ENCODE measurements at places on chromosomes 13 and 19.
A peak's percentile ranks its signal among the peaks of the same experiment; 100 is the strongest.

DNA sequence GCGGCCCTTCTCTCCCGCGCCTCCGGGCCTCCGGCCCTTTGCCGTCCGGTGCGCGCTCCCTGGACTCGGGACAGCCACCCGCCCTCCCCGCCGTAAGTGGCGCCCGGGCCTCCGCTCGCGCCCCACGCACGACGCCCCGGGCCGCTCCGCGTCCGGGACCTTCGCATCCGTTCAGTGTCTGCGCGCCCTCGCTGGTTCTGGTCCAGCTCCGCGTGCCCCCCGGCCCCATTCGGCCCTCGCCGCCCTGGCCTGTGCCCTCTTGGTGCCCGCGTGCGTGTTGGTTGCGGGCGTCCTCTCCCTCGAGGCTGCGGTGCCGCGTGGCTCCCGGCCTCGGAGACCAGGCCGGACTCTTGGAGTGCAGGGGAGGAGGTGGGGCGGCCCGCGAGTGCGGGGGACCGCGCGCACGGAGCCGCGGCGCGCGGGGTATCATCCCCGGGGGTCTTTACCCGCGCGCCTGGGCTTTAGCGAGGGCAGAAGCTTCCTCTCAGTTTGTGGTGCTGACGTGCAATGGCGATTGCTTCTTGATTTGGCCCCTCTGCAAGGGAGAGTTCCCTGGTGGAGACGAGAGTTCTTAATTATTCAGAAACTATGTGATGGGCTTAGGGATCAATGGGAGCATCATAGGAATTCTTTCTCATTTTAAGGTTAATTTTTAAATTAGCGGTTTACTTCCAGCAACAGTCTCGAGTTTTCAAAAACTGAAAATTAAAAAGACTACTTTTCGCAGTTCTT is 757 bp downstream of the WASF3 start:
- ATAC-seq: no peak

DNA sequence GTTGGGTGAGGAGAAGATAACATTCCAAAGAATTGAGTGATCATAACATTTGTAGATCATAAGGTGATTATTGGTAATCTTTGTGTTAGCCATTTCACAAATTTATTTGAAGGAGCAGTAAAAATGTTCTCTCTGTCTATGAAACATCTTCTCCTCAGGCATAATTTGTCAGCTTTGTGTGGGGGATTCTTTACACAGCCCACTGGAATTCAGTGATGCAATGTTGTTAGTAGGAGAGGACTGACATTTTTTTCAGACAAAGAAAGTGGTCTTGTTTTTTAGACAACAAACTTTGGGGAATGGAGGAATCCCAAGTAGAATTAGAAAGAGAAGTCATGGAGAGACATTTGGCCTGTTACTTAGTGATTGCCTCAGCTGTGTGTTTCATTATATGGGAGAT is 100.3 kb downstream of the ITGBL1 start:
- no peak for ATAC-seq

DNA sequence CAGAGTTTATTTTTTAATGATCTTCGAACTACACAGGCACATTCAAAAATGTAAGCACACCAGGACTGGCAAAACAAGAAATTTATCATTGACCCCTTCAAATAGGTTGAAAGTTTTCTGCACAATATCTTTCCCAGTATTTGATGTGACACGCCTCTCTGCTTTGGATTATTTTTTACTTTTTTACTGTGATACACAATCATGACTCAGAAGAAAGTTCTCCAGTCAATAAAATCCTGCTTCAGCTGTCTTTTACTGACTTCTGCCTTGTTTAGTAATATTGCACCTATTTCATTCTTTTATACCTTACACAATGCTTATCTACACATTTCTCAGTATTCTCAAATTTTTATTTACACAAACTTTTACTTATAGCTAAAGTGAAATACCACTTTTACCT is 1750.4 kb downstream of the PCDH9 start:
- no peak for ATAC-seq

DNA sequence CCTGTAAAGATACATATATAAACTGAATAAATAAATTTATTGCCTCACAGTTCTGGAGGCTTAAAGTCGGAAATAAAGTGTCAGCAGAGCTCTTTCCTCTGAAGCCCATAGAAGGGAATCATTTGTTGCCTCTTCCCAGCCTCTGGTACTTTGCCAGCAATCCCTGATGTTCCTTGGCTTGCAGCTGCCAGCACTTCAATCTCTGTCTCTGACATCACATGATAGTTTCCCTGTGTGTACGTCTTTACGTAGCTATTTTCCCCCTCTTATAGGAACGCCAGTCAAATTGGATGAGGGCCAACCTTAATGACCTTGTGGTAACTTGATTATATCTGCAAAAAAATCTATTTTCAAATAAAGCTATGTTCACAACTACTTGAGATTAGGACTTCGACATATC is 250.9 kb downstream of the LIG4 start:
- ATAC-seq: no peak

GRCh38 chr19:43564800-43565199 is 10.5 kb downstream of the XRCC1 start:
- ATAC-seq: no peak

- no peak for ATAC-seq
Observed at GRCh38 chr13:111531505-111531904, 211.1 kb downstream of the TEX29 start.

DNA sequence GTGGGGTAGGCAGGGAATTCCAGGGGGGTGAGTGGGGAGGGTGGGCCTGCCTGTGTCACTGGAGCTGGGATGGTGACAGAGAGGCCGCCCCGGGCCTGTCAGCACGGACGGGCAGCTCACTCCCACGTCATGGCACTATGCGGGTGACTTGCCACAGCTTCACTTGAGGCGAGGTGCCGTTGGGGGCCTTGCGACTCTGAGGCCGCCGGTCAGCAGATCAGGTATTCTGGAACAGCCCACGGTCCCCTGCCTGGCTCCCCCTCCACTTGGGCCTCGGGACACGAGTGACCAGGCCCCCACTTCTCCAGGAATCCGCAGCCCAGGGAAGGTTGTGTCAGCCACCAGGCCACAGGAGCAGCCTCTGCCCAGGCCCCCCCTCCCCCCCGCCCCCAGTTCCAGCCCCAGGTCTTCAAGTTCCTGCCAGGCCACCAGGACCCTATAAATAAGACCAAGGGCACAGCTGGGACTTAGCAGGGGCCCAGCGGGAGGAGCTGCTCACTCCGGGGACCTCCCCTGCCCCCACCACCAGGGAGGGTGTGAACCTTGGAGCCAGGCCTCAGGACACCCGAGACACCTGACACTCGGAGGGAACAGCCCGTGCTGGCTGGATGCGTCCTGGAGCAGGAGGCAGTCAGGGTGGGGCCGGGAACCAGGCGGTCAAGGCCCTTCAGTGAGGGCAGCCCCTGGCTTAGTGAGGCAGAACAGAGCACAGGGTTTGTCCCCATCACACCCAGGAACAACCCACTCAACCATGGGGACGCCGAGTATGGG is 2.7 kb upstream of the MIDN start:
- ATAC-seq: peak; percentile 2

DNA sequence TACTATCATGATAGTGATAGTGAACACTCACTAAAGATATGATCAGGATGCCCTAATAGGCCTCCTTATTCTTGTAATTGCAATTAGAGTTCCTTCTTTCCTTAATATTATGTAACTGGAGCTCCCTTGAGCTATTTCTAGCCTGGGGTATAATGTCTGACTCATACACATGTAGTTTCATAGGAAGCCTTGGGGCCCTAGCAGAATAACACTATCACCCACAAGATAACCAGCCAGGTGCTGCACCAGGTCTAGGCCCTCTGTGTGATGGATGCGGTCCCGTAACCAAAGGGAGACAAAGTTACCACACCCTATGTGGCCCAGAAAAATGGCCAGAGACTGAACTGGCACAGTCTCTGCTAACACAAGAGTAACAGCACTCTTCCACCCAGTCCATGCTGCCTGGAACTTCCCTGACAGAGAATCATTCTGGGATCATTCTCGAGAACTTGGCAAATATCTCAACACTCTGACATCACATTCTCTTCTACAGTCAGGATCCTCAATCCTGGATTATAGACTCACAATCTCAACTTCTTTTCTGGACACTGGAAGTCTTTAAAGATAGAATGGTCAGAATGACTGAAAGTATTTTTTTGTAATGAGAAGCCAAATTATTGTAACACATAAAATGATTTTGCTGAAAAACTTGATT is 32.6 kb upstream of the IGFL4 start:
- no peak for ATAC-seq

DNA sequence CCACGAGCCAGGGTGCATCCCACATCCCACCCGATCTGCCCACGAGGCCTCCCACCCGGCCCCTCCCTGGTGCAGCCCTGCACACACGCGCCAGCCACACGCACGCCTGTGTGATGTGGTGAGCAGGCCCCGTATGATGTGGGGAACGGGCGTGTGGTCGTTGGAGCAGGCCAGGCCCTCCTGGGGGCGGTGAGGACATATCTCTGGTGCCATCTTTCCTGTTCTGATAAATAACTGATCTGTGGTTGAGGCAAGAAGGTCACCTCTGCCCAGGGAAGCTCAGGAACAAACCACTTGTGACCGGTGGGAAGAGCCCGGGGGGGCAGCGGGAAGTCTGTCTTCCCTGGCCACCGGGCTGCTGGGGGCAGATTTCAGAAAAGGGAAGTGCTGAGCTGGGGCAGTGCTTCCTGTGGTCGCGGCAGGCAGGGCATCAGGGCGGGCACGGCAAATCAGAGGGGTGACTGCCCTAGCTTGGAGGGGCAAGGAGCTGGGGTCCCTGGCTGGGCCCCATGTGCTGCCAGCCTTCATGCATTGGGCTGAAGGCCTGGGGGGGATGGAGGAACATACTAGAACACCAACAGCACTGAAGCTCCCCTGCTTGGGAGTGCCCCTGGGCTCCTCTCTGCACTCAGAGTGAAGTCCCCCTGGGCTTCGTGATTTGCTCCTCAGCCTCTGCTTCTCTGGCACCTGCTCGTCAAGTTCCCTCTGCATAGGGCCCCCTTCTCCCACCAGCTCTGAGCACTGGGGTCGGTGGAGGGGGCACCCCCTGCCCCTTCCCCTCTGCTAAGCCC is 35.2 kb upstream of the SLC7A10 start:
- peak; percentile 50 for ATAC-seq

GRCh38 chr13:39406688-39407087 is 196.3 kb downstream of the LHFPL6 start:
- ATAC-seq: no peak

DNA sequence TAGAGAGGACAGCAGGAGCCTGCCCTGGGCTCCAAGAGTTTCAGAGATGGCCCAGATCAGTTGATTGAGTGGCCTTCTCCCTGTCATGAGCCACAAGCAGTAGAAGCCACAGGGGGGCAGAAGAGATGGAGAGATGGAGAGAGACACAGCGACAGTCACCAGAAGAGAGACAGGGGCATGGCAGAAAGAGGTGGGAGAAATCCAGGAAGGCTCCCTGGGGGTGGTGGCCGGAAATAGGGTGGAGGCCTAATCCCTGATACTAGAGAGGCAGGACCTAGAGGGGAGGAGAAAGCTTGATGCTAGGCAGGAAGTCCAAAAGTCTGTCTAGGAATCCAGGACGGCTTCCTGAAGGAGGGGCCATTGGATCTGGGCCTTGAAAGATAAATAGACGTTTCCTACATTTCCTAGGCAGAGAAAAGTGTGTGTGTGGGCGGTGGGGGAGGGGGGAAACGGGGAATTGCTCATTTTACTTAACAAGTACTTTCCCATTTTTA is 9.6 kb upstream of the TPM4 start:
- peak; percentile 16 for ATAC-seq

Data from gastroesophageal sphincter (tissue), 4 donors.